Astrocyte (in vitro differentiated cells and primary cell): ENCODE measurements at places on chromosomes 11 and 22. TPM values are rescaled to one million over a fixed set of nuclear protein-coding genes. Genes with fewer than 3 reads are reported as not detected.

DNA sequence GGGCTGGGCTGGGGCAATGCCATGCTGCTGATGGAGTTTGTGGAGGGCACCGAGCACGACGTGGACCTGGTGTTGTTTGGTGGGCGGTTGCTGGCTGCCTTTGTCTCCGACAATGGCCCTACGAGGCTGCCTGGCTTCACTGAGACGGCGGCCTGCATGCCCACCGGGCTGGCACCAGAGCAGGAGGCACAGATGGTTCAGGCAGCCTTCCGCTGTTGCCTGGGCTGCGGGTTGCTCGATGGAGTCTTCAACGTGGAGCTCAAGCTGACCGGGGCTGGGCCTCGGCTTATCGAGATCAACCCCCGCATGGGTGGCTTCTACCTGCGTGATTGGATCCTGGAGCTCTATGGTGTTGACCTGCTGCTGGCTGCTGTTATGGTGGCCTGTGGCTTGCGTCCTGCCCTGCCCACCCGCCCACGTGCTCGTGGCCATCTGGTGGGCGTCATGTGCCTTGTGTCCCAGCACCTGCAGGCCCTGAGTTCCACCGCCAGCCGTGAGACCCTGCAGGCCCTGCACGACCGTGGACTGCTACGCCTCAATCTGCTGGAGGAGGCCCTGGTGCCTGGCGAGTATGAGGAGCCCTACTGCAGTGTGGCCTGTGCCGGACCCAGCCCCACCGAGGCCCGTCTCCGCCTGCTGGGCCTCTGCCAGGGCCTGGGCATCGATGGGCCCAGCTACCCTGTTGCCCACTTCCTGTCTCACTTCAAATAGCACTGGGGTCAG lies 4.2 kb upstream of the RPS6KB2 start:
- H3K36me3 ChIP-seq: no peaks in the 10 kb centered on the region
- H3K4me1 ChIP-seq: peaks cover 10% of the 10 kb centered on the region
- DNase-seq: no peak

DNA sequence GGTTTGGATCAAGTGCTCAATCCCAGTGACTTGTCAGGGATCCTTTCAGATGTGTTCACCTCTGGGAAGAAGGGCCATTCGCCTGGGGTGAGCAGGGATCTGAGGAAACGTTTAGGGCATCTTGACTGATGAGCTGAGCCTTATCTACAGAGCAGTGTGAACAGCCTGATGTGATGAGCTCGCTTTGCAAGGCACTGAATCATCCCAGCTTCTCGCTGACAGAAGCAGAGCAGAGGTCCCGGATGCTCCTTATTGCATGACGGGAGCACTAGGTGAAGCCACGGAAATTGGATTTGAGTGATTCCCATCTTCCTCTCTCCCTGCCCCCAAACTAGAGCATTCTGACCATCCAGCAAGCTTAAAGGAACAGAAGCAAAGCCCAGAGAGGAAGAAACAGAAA lies 46.5 kb downstream of the SEZ6L start:
- H3K4me3 ChIP-seq: no peak overlapping the region
- no peaks in the 10 kb centered on the region for H3K36me3 ChIP-seq
- no peak overlapping the region for H3K27ac ChIP-seq

- no peaks in the 10 kb centered on the region for H3K27me3 ChIP-seq
- no peak for DNase-seq
- peaks cover 14% of the 10 kb centered on the region for H3K4me1 ChIP-seq
- H3K4me3 ChIP-seq: no peak overlapping the region
- no peak overlapping the region for H3K27ac ChIP-seq
Measured at GRCh38 chr22:27991586-27992293, 72.7 kb upstream of the PITPNB start.

- no peak for DNase-seq
- H3K4me1 ChIP-seq: no peaks in the 10 kb centered on the region
- H3K27ac ChIP-seq: no peak overlapping the region
- H3K4me3 ChIP-seq: no peak overlapping the region
- H3K27me3 ChIP-seq: peaks cover 14% of the 10 kb centered on the region
- no peaks in the 10 kb centered on the region for H3K36me3 ChIP-seq
Measured at GRCh38 chr11:72580642-72580950, 93.6 kb downstream of the PDE2A start.

GRCh38 chr11:132315696-132316095 lies 945.3 kb downstream of the NTM start:
- no peaks in the 10 kb centered on the region for H3K27me3 ChIP-seq
- H3K36me3 ChIP-seq: peaks cover 11% of the 10 kb centered on the region
- H3K4me1 ChIP-seq: peaks cover 26% of the 10 kb centered on the region
- no peak for DNase-seq
- no peak overlapping the region for H3K4me3 ChIP-seq
- no peak overlapping the region for H3K27ac ChIP-seq

- no peaks in the 10 kb centered on the region for H3K27me3 ChIP-seq
- no peak for DNase-seq
- no peaks in the 10 kb centered on the region for H3K36me3 ChIP-seq
- H3K27ac ChIP-seq: no peak overlapping the region
Measured at GRCh38 chr11:113247966-113248365, 66.4 kb upstream of the TTC12 start.

DNA sequence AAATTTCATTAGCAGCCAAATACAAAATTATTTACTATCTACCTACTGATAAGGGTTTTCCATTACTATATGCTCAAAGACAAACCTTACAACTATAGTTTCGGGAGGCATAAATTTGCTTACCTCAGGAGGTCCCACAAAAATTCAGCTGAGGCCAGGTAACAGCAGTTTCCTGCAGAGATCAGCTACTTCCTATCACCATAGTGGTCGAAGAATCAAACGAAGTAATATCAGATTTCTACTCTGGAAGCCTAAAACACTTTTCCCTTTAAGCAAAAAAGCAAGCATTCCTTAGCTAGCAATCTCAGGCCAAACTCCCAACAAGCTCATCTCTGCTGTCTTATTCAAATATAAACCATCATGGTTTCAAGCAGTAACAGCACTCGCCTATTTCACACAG lies 3.1 kb downstream of the NAP1L4 start:
- H3K36me3 ChIP-seq: no peaks in the 10 kb centered on the region
- H3K4me3 ChIP-seq: peak overlapping the region; percentile 95
- H3K27me3 ChIP-seq: no peaks in the 10 kb centered on the region
- H3K4me1 ChIP-seq: peaks cover 25% of the 10 kb centered on the region
- no peak for DNase-seq

- H3K27ac ChIP-seq: no peak overlapping the region
- no peak overlapping the region for H3K4me3 ChIP-seq
Measured at GRCh38 chr11:120448240-120448639, 63.3 kb upstream of the GRIK4 start.

GRCh38 chr11:47409440-47410369 lies 1.3 kb downstream of the SLC39A13 start:
- peak overlapping the region; percentile 93 for H3K4me3 ChIP-seq
- H3K36me3 ChIP-seq: peaks cover 9% of the 10 kb centered on the region
- no peaks in the 10 kb centered on the region for H3K27me3 ChIP-seq
- peaks cover 44% of the 10 kb centered on the region for H3K4me1 ChIP-seq

DNA sequence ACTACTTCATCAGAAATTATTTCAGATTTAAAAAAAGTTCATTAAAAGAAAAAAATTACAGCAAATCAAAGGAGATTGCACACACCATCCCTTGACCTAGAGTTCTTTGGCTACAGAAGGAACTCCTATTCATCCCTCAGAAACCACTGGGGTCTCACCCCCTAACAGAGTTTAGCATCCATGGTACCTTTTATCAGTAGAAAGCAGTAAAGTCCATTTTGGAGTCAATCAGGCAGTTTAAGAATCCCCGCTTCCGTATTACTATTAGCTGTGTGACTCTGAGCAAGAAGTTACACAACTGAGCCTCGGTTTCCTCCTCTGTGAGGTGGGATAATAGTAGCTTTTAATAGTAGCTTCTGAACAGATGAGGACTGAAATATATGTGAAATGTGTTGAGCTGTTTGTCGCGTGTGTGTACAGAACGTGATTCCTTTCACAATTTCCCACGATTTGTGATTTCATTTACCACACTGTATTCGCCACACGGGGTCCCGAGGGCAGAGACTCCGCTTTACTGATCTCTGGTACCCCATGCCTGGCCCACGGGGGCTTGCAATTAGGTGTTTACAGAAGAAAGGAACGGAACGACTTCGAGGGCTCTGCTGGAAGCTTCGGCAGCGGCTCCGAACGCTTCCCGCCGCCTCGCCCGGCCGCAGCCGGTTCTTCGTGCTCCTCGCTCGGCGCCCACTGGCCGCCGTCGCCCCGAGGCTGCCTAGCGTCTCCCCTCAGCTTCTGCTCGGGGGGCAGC lies 72.5 kb upstream of the ZBED5 start:
- H3K4me3 ChIP-seq: peak overlapping the region; percentile 64
- H3K4me1 ChIP-seq: peaks cover 16% of the 10 kb centered on the region
- H3K27me3 ChIP-seq: no peaks in the 10 kb centered on the region

GRCh38 chr22:25508161-25508560 lies 56.3 kb upstream of the GRK3 start:
- H3K27me3 ChIP-seq: no peaks in the 10 kb centered on the region
- no peaks in the 10 kb centered on the region for H3K36me3 ChIP-seq
- H3K4me1 ChIP-seq: no peaks in the 10 kb centered on the region
- H3K27ac ChIP-seq: no peak overlapping the region
- H3K4me3 ChIP-seq: no peak overlapping the region

GRCh38 chr11:91219535-91219934 lies 996.7 kb upstream of the CHORDC1 start:
- peak; percentile 25 for DNase-seq
- H3K27me3 ChIP-seq: no peaks in the 10 kb centered on the region
- no peaks in the 10 kb centered on the region for H3K36me3 ChIP-seq
- H3K27ac ChIP-seq: no peak overlapping the region

The CARNS1 gene
- total RNA-seq: 0.10 and 0.23 TPM in 2 replicates

The EFEMP2 gene
- 97.3 and 119 TPM in 2 replicates for total RNA-seq

The C11orf65 gene
- 0.77 and 1.00 TPM in 2 replicates for total RNA-seq

The DKK3 gene
- 307 and 328 TPM in 2 replicates for total RNA-seq

The TTC36 gene
- 0.43 and 0.84 TPM in 2 replicates for total RNA-seq

The KIRREL3 gene
- 0.79 and 0.91 TPM in 2 replicates for total RNA-seq
